ENCODE measurements at places on chromosomes 2 and 18.
A peak's percentile ranks its signal among the peaks of the same experiment; 100 is the strongest.

DNA sequence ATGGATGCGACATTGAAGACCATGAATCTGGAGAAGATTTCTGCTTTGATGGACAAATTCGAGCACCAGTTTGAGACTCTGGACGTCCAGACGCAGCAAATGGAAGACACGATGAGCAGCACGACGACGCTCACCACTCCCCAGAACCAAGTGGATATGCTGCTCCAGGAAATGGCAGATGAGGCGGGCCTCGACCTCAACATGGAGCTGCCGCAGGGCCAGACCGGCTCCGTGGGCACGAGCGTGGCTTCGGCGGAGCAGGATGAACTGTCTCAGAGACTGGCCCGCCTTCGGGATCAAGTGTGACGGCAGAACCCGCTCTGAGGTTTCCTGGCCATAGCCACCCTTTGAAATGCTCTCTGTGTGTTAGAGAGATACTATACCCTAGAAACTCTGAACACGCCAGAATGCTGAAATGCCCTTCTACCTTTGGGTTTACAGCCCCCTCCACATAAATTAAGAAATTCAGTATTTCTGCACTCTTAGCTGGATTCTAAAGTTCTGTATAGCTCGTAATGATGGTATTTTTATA, 659 bp downstream of the CHMP1B start:
- no peak for DNase-seq

- DNase-seq: peak; percentile 94
These were observed 31.3 kb upstream of the EVA1A start for GRCh38 chr2:75592030-75592429.

GRCh38 chr2:157596992-157597681, 31.5 kb downstream of the ACVR1C start:
- DNase-seq: peak; percentile 17

DNA sequence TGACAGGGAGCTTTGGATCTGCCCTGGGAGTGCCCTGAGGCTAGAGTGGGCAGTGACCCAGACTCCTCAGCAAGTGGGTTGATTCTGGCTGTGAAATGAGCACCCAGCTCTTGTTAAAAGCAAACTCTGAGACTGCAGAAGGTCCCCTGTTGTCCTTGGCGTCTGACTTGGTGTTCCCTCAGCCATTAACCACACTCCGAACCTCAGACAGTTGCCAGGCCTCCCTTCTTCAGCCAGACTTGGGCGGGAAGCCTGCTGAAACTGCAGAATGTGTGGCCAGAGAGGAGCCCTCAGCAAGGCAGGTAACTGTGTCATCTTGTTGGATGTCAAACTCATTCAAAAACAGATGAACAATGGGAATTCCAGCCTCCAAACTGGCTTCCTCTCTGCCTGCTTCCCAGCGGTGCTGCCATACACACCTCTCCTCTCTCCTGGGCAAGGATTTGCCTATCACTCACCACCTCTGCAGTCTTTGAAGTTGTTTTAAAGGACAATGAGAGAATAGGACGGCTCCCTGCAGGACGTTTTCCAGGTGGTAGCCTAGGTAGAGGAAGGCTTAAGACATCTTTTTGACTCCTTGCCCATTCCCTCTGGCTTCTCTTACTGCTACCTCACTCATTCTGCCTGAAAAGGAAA, 38.9 kb upstream of the B3GNT2 start:
- DNase-seq: no peak

GRCh38 chr2:162148956-162149355, 3.1 kb downstream of the GCG start:
- DNase-seq: no peak

DNA sequence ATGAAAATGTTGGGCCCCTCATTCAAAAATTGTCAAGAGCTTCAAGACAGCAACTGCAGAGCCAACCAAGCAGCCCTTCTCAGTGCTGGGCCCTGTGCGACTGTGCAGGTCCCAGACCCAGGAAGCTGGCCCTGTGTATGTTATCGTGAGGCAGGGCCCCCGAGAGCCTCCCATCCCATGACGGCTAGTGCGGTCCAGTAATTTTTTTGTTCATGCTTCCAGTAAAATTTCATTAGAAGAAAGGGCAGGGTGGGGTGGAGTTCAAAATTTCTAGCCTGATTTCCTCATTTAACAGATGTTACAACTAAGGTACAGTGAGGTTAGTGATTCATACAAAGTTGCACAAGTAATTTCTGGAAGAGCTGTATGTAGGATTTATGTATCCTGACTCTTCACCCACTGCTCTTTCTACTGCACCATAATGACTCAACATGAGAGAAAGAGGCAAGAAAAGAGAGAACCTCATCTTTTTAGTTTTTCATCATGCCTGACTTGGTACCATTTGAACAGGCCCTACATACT, 105.5 kb downstream of the ZEB2 start:
- peak; percentile 99 for DNase-seq

- DNase-seq: no peak
These were observed 88.1 kb downstream of the TTC27 start for GRCh38 chr2:32715981-32716380.

DNA sequence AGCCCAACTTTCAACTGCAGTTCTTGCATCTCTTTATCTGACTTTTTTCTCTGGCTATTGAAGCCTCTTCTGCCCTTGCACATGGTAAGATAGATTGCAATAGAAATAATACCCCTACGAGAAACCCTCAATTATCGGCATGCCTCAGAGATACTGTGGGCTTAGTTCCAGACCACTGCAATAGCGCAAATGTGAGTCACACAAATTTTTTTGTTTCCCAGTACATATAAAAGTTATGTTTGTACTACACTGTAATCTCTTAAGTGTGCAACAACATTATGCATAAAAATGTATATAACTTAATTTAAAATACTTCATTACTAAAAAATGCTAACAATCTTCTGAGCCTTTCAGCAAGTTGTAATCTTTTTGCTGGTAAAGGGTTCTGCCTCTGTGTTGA, 124.7 kb downstream of the PDE1A start:
- DNase-seq: peak; percentile 79

- peak; percentile 40 for DNase-seq
These were observed 976 bp downstream of the TNFAIP6 start for GRCh38 chr2:151358166-151358970.

DNA sequence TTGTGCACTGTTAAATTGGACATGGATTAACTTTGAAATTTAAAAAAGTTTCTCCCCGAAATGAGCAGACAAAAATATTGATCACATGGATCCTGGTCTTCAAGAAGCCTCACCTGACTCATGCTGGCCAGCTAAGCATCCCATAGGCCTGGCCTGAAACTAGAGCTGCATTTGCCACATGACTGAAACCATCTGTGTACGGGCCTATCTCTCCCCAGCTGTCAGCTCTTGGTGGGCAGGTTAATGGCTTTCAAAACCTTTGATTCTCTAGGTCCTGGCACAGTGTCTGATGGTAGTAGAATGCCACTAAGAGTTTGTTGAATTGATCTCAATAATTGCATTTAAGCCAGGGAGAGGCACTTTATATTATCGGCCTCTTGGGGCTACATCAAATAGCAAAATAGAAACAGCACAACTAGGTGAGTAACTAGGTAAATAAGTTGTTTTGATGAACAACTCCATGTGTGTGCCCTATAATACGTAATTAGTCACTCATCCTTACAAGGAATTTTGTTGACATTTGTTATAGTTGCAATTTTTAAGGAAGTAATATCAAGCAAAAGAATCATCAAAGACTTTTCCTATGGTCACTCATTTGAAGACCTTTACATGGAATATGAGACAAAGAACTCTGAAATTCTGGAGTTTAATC, 251.1 kb downstream of the SP3 start:
- DNase-seq: no peak

GRCh38 chr2:211649331-211649730, 889.3 kb downstream of the ERBB4 start:
- DNase-seq: no peak

DNA sequence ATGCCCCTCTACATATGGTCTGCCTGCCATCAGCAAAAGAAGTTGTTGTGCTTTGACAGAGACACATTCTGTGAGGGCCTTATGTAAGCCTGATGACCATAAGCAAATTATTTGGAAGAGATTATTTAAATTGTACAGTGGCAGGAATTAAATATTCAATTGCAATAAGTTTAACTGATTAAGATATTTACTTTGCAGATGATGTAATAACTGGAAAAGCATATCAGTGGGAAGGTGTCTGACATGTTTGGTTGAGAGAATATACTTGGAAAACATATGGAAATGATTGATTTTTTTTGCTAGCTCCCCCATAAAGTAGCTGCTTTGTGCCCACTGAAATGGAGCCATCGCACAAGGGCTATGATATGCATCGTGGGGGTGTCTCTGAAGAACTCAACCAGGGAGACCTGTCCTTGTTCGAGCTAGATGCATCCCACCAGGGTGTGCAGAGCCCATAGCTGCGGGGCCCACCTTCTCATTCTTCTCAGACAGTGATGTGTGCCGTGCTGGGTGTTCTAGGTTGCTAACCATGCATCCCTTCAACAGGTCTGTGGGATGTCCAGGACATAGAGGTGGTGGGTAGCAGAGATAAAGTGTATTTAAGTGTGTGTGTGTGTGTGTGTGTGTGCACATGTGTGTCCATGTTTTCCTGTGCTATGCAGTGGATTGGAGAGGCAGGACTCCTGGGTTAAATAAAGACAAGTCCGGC, 90.4 kb upstream of the PARD3B start:
- no peak for DNase-seq

GRCh38 chr2:173049831-173050230, 25.8 kb upstream of the MAP3K20 start:
- no peak for DNase-seq

DNA sequence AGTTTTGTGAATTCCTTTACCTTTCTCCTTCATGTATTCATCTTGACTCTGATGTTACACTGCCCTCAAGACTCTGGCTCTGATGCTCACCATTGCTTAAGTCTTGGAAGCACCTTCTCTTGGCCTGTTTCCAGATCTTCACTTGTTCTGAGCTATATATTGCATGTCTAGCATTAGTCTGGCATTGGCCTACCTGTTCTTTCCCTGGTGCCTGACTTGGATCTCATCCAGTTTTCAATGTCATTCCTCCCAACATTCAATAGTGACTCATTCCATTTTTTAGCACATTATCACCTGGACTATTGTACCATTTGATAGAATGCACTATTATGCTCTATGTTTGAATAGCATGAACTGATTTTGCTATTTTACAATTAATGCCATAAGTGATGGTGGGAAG, 127.3 kb upstream of the NYAP2 start:
- no peak for DNase-seq

- no peak for DNase-seq
These were observed 188.1 kb downstream of the LAMA1 start for GRCh38 chr18:6929370-6930102.

- DNase-seq: no peak
These were observed 531.9 kb downstream of the PARD3B start for GRCh38 chr2:205077159-205077558.

DNA sequence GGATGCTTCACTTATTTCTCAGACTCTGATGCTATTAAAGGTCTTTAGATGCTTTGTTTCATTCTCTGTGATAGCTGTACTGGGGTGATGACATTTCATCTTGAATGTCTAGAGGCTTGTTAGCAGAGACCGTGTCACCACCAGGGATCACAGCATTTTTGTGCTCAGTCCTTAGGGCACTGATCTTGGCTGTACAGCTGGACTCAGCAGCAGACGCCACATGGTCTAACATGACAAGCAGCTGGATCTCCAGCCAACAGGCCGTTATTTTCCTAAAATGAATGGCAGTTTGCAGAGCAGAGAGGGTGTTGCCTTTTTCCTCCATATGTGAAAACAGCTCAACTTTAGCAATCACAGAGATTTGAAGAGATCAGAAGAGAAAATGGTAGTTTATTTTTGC, 491.8 kb downstream of the CDH2 start:
- DNase-seq: no peak

DNA sequence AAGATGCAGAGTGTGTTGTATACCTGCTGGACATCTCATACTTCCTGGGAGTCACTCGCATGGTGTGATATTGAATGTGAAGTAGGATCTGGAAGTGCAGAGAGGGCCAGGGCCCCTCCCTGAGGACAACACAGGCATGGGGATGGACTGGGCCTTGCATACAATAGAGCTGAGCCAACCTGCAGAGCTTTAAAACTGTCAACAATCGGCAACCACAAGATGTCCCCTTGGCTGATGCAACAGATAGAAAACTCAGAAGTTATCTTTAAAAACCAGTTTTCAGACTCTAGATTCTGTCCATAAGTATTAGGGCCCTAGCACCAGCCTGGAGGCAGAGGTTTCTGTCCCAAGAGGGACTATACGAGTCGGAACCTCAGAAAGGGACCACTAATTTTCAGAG, 19.7 kb downstream of the EVA1A start:
- no peak for DNase-seq

DNA sequence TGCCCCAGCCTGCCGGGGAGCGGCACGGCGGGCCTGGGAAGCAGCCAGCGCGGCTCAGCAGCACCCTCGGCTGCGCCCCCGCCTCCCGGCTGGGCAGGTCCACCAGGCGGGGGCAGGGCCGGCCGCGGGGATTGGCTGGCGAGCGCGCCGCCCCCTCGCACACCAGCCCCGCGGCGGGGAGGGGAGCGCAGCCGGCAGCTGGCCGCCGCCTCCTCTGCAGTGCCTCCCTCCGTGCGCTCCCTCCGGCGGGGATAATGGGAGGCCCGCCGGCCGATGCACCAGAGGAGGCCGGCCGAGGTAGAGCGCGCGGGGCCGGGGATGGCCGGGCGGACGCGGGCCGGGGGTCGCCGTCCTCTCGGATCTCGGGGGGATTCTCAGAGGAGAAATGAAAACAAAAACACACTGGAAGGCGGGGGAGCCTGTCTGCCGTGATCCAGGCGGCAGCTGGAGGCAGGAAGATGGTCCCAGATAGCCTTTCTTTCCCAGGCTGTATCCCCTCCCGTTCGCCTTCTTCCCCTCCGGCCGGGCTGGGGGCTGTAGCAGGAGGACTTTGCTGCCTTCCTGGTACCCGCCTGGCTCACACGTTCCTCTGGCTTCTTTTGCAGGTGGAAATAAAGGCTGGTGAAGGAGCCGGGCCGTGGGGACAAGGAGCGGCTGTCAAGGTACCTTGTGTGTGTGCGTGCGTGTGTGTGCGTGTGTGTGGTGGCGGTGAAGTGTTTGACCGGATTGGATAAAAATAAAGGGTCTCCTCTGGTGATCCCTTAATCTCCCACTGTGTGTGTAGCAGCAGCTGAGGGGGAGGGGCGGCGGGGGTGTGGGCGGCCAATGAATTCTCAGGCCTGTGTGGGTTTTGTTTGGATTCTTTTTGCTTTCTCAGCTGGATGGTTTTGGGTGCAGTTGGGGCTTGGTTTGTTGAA, 18.1 kb downstream of the TET3 start:
- DNase-seq: peak; percentile 67

GRCh38 chr2:208565690-208566416, 159.3 kb downstream of the PTH2R start:
- DNase-seq: no peak

GRCh38 chr2:85648619-85649018, 19.4 kb downstream of the SFTPB start:
- DNase-seq: peak; percentile 74

GRCh38 chr18:31450409-31450808, 2.9 kb downstream of the DSG3 start:
- DNase-seq: peak; percentile 66

DNA sequence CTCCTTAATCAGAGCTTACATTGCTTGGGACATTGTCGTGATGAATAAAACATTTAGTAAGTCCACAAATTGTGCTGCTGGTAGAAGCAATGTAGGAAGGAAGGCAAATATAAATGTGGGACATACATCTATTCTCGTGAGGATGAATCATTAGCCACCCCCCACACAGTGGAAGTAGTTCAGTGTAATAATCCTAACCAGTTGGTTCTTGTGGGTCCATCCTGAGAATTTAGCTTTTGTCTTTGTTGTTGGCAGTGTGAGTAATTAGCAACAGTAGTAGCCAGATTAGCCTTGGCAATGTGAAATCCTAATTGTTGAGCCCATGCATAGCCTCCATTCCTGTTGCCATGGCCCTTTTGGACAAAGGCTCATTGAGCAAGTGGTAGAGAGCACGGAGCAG, 532.1 kb downstream of the FBXO15 start:
- peak; percentile 33 for DNase-seq

GRCh38 chr18:24378598-24378997, 19.0 kb downstream of the OSBPL1A start:
- DNase-seq: no peak
